ENCODE measurements at places on chromosomes 5 and 9.

DNA sequence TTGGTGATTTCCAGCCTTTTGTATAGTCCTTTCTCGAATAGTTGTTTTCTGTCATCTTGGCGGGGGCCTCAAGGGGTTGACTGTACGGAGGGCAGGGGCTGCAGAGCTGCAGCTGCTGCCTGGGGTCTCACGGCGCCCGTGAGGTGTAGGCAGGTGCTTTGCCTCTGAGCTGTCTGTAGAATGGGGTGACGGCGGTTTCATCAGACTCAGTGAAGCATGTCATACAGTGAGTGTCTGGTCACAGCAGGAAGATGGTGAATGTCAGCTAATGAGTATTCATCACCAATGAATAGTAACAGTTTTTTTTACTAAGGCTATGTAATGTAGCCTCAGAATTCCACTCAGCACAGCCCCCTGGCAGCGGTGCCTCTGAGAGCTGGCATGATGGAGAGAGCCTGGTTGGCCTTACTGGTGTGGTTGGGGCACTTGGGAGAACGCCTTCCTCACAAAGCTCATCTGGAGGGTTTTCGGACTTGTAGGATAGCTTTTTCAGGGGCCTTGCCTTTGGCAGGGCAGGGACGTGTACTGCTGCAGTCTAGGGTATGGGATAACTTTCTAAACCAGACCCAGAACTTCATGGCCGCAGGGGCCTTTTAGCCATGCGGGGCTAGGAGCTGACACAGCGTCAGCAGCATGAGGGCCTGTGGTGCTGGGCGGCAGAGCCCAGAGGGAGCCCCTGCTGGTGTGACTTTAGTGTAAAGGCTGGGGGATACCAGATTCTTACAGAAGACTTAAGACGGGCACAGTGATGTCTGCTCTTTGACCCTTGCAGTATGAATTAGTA is 15.0 kb downstream of the TENT4A start:
- no peak for DNase-seq

DNA sequence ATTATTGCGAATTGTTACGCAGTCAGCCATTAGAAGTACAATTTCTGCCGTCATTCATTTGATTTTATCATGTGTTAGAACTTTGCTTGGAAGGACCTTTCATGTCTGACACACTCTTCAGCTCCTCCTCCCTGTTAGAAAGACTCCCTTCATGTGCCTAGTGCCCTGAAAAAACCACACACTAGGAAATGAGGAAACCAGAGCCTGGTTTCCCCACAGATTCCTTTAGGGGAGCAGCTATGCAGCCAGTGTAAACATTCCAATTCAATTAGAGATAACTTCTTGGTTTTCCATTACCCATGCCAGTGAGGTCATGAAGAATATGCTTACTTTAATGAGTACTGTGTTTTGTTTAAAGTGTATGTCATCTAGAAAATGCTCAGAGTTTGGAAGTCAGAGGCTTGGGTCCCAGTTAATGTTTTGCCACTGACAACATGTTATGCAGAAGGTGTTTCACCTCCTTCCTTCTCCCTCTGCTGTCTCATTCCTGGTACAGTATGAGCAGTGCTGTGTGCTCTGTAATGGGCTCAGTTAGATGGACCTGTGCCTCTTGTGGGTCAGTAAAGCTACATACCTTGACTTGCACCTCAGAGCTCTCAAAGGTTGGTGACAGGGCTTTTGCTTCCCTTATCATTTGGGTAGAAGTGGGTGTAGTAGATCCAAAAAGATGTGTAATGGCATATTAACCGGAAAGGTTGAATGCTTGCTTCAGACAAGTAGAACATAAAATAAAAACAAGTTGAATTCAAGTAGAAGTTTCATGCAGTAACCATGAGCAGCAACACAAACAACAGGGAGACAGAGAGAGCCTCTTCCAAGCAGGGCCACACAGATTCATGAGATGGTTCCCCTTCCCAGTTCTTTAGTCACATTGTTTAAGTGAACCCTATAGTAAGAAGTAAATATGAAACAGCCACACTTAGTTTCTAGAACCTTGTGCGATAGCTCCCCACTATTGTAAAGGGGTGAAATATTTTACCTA is 52.6 kb upstream of the TNFAIP8 start:
- no peak for DNase-seq

GRCh38 chr5:54643685-54644106 is 126.1 kb downstream of the SNX18 start:
- DNase-seq: no peak

DNA sequence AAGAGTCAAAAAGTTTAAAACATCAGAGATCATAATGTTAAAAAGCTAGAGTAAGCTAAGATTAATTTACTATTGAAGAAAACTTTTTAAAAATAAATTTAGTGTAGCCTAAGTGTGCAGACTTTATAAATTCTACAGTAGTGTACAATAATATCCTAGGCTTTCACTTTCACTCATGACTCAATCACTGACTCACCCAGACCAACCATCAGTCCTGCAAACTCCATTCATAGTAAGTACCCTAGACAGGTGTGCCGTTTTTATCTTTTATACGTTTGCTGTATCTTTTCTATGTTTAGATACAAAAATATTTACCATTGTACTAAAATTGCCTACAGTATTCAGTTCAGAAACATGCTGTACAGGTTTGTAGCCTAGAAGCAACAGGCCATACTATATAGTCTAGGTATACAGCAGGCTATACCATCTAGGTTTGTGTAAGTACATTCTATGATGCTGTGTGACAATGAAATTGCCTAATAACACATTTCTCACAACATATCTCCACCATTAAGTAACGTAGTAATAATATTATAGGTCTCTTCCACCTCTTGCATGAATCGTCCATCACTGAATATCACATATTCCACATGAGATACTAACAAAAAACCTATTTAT is 59.2 kb downstream of the MEGF9 start:
- DNase-seq: no peak

GRCh38 chr9:127136880-127137639 is 14.6 kb upstream of the ANGPTL2 start:
- DNase-seq: no peak

DNA sequence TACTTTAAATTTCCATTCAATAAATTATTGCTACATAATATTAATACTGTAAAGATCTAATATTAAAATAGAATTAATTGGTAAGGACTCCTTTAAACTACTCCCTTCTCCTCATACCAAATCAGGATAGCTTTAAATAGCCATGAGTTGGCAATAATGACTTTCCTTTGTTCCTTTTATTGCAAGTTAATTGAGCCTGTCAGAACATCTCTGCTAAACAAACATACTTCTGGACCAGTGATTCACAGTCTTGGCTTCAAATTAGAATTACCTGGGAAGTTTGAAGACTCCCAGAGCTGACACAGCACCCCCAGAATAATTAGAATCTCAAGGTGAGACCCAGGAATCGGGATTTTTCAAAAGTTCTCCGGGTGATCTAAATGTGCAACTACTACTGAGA is 18.7 kb downstream of the C5orf58 start:
- DNase-seq: no peak

- DNase-seq: no peak
These were observed 269.2 kb downstream of the ACTL7B start for GRCh38 chr9:108586471-108587139.

GRCh38 chr9:37290940-37291485 is 131.5 kb upstream of the GRHPR start:
- no peak for DNase-seq

GRCh38 chr5:90563108-90563507 is 4.5 kb downstream of the ADGRV1 start:
- no peak for DNase-seq

DNA sequence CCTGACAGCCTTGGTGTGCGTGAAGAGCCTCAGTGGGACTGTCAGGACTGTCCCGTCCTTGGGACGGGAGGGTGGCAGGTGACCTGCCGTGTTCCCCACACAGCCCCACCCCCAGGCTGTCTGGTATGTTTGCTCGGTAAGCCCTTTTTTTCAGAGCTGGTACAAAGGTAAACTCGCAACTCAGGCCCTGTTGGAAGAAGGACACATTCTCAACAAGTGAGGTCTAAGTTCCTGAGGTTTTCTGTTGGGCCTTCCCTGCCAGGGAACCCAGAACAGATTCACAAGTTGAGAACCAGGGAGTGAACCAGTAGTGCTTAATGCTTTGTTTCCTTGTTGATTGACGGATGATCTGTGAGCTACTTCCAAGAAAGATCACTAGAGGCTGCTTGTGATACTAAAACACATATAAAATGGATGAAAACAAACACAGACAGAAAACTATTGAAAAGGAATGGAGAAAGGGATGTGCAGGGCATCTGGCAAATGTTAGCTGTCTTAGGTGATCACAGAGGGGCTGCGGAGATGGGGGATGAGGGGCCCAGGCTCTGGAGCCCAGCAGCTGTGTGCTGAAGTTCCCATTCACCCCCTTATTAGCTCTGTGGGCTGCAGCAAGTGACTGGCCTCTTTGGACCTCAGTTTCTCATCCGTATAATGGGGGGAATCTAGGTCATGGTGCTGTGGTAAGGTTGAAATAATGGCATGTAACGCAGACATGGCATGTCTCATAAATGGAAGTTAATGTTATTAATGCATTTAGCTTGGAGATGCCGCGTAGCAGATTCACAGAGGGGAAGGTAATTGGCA is 2.7 kb downstream of the NDST1 start:
- DNase-seq: no peak

- no peak for DNase-seq
These were observed 57.8 kb downstream of the CXXC5 start for GRCh38 chr5:139705655-139706587.

- no peak for DNase-seq
These were observed 1.3 kb upstream of the REEP5 start for GRCh38 chr5:112923148-112923917.

GRCh38 chr5:149294872-149295829 is 23.5 kb downstream of the AFAP1L1 start:
- no peak for DNase-seq

- DNase-seq: no peak
These were observed 1.6 kb downstream of the FAM219A start for GRCh38 chr9:34456746-34457145.

- no peak for DNase-seq
These were observed 17.6 kb downstream of the TSPAN17 start for GRCh38 chr5:176664886-176665285.

GRCh38 chr9:27967210-27967609 is 393.9 kb upstream of the C9orf72 start:
- DNase-seq: no peak

DNA sequence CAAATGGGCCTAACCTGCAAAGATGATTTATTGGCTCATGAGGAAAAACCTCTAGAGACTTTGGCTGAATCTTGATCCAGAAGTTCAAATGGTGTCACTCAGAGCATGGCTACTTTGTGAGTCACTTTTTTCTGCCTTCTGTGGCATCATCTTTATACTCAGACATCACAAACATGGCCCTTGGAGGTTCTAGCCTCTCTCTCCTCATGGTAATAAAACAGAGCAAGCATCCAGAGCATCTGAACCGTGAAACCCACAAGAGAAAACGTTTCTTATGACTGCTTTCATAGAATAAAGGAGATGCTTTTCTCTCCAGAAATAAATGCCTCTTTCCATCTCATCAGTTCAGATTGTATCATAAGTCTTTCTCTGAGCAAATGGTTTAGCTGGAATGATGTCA is 780.3 kb downstream of the KCTD16 start:
- DNase-seq: no peak

DNA sequence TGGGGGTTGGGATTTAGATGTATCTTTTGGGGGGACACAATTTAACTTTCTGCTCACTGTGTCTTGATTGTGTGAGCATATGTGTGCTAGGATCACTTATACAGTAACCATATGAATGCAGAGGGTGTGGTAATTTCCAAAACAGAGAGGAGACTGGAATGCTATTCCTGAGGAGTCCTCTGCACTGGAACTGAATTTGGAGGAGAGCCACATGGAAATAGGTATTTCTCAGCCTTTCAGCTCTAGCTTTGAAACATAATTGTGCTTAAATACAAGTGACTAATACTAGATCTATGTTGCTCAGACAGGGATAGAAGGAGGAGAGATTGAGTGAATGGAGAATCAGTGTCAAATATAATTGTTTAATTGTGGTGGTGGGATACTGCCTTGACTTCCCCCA is 45.5 kb downstream of the FOCAD start:
- no peak for DNase-seq

- no peak for DNase-seq
These were observed 121.2 kb downstream of the PALM2AKAP2 start for GRCh38 chr9:109901201-109901600.

DNA sequence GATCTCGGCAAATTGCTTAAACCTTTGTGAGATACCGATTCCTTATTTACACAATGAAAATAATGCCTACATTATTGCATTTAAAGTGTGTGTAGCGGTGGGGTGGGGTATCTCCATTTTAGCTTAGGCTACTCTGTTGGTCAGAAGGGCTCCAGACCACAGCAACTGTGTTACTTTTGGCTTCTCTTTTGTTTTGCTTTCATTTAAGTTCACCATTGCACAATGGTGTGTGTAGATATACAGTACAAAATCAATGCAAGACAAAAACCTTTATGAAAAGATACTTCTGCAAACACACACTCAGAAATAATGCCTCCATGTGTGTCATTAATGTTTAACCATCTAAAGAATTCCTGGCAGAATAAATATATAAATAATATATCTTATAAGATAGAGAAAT is 279.4 kb downstream of the FBXL17 start:
- DNase-seq: no peak

GRCh38 chr9:130663258-130663976 is 977 bp upstream of the PRDM12 start:
- peak; percentile 13 for DNase-seq

Data from stimulated activated CD4-positive, alpha-beta T cell treated with anti-CD3 and anti-CD28 coated beads, Interleukin-15, amount 100 ng/mL, for 1 hour (primary cell).